ENCODE measurements at places on chromosomes 12 and 14.
A peak's percentile ranks its signal among the peaks of the same experiment; 100 is the strongest.

DNA sequence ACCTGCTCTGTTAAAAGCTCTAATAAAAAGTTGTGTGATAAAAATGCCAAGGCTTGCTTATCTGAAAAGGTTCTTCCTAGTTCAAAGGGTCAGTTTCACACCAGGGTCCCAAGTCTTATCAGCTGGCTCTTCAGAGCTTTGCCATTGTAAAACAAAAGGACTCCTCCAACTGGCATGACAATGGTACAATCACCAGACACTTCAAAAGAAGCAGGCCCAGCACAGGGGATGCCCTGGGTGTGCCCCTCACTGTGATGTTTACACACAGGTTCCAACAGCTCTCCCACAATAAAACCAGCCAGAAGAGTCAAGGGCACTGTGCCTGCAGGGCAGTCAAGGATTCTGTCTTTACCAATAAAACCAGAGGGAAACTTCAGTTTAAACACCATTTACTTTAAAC, 78.7 kb downstream of the PRICKLE1 start:
- DNase-seq = no peak

DNA sequence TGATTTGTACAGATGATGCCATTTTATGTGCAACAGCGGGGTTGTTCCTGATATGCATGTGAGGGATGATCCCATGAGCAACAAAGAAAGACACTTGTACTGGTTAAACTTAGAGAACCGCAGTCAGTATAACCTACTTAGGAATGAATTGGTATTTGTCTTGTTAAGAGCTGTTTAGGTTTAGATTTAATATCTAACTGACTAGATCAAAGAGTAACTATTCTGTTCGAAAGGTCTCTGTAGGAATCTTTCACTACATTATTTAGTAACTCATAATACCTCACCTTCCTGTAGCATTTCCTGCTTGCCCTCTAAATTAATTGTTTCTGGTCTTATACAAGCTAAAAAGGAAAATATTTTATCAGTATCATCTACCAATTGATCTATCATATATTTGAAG, 350.4 kb downstream of the TRHDE start:
- DNase-seq = no peak

DNA sequence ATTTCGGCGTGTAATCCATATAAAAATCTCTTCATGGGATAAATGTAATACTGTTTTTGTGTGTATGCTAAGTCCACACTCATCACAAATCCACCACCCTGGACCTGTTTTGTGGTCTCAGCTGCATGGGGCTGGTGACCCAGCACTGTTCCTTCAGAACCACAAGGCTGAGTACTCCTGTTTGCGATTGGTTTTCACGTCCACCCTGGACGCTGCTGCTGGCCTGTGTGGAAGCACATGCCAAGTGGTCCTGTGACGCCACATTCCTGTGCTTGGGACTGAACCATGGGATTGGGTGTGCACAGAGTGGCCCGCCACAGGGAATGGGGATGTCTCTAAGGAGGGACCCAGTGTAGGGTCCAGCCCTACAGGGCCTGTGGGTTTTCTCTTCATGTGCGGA, 4.3 kb downstream of the PUS1 start:
- DNase-seq = no peak

DNA sequence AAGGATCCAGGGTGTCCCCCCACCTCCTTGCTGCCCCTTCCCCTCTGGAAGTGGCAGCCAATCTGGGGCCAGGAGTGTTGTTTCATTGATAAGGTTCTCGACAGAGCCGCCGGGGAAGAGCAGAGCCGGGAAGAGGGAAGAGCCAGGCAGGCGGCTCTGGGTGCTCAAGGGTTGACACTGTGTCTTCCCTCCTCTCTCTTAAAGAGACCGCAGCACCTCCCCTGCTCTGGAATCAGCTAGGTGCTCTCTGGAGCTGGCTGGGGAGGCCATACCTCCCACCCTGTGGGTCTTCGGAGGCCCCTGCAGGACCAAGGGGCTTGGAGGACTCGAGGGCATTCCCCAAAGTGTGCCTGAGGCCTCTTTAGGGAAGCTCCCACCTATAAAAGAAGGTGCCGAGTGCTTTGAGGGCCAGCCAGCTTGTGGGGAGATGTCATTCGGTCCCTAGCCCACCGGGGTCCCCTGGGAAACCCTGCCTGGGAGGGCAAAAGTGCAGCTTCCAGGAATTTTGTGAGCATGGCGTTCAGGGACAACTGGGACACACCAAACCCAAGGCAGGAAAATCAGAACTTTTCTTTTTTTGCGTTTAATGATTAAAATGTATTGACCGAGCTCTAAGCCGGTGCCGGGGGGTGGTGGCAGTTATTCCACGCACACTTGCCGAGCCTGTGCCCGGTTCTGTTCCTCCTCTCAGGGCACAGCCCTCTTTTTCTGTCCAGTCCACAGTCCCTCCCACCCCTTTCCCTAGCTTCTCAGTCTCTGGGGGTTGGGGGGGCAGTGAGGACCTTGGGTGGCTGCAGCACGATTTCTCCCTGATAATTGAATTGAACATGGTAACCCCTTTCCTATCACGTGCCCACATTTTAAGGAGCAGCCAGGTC, 3.0 kb downstream of the SETD1B start:
- DNase-seq = peak; percentile 28

GRCh38 chr12:131536766-131537165, 174.1 kb upstream of the SFSWAP start:
- no peak for DNase-seq

DNA sequence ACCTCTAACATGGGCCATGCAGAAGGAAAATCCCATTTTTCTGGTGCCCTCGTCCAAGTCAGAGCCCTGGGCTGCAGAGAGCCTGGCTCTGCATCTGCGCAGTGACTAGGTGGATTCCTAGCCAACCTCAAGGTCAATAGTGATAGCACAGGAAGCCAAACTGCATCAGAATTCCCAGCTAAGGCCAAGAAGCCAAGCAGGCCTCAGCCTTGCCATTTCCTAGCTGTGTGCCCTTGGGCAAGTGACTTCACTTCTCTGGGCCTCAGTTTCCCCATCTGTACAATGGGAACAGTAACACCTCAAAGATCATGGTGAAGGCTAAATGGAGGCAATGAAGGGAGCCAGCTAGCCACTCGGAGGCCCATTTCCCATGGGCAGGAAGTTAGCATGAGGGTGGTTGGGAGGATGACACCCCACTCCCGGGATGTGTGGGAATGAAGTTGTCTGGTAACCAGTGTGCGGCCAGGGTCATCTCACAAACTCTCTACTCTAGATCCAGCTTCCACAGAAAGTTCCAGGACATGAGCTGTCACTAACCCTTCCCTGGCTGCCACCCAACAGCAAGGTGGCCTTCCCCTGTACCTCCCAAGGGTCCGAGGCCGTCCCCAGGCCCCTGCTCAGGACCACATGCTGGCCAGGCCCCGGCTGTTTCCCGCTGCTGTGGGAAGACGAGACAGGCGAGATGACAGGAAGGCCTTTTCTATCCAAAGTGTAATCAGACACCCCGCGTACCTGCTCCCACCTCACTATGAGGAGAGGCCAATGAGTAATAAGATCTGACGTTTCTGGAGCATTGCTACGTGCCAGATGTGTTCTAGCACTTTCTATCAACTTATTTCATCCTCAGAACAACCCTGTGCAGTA, 125.7 kb downstream of the SCARB1 start:
- no peak for DNase-seq

- DNase-seq = no peak
These were observed 8.9 kb downstream of the FANCM start for GRCh38 chr14:45144658-45145057.

- no peak for DNase-seq
These were observed 41.3 kb upstream of the C12orf71 start for GRCh38 chr12:27123642-27124041.

DNA sequence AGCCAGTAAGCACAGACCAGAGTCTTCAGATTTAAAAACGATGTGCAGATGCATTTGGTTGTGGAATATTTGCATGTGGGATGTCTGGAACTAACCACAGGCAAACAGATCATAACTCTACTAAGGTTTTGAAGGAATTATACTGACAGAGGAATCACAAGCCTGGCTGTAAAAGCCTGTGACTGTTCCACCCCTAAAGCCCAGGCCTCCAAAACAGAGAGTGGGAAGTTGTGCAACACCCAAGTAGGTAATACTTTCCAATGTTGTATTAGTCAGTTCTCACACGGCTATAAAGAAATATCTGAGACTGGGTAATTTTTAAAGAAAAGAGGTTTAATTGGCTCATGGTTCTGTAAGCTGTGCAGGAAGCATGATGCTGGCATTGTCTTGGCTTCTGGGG, 68.1 kb upstream of the DCD start:
- DNase-seq = no peak

DNA sequence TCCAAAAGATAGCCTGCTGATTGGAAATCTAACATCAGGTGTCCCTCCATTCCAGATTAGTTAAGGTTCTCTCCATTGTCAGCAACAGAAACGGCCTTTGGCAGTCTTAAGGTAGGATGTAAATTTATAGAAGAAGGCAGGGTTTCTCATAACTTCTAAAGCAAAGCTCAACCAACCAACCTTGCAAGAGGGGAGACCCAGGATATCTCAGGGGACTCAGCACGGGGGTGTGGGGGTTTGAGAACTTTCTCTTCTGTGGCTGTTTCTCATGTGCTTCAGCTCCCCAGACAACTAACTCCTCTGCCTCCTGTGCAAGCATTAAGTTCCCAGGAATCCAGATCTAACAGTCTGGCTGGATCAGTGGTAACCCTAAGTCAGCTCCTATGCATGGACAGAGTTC, 148.1 kb downstream of the RIMBP2 start:
- no peak for DNase-seq

DNA sequence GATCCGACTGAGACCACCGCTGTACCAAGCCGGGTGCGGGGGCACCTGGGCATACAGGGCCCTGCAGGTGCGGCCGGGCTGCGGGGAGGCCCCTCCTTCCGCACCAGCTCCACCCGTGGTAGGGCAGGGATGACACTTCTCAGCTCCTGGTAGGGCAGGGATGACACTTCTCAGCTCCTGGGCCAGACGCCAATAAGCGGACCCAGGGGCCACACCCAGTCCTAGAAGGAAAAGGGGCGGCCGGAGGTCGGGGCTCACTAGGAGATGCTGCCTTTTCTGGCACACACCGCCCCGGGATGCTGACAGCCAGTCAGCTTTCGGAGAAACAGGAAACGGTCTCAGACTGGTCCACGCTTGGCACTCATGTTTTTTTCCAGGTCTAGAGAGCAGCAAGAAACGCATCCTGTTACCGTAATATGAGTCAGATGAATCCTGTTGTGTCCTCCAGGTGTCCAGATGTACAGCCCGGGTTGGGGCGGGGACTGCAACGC, 34.8 kb downstream of the NFKBIA start:
- no peak for DNase-seq

GRCh38 chr14:64137657-64138290, 156.4 kb downstream of the ESR2 start:
- DNase-seq = no peak

DNA sequence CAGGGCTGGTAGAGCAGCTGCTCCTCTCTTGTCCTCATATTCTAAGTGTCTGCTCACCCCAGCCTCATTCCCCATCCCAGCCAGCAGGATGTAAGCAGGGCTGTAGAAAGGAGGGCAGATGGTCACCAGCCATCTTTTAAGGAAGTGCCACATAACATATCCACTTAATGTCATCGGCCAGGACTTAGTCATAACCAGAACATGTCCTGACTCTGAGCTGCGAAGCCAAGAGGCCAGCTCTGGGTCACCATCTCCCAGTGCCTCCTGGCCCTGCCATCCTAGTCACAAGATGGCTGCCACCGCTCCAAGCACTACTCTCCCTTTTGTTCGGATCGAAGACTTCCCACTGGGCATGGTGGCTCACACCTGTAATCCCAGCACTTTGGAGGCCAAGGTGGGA, 123.9 kb downstream of the PLXNC1 start:
- DNase-seq = no peak

GRCh38 chr12:123491481-123491880, 33.5 kb downstream of the SNRNP35 start:
- DNase-seq = no peak
